ENCODE measurements at places on chromosomes 5 and 9.

GRCh38 chr9:105144076-105144475, 100.4 kb upstream of the SLC44A1 start:
- DNase-seq, result no peak

GRCh38 chr9:134984372-134985265, 66.9 kb upstream of the FCN1 start:
- DNase-seq, result no peak

DNA sequence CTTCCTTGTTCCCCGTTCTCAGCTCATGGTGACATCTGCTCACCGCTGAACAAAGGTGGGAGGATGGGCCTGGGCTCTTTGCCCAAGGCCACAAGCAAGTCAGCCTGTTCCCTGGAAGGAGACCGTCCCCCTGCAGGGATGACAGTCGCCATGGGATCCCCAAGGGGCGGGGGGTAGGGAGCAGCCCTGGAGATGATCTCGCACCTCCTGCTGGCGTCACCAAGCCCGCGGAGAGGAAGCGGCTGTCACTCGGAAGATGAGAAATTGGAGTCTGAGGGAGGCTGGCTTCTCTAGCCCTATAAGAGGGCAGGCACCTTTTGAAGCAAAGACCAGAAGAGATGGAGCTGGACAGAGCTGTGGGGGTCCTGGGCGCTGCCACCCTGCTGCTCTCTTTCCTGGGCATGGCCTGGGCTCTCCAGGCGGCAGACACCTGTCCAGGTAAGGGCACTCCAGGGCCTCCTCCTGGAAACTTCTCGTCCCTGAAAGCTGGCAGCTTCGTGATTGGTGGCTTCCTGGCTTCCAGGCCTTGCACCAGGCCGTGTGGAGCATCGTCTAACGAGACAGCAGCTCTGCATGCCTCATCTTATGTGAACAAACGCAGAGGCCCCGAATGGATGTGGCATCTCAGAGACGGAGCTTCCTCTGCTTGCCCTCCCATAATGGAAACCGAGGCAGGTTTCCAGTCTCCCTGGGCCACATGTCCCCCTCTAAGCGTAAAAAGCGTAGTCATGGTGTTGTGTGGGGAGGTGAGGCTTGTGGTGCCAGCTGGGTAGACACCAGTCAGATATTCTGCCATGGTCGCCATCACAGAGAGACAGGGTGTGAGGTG, at the start of gene FCN2:
Gene FCN2, plus strand, starts transcription at position 327 of the 829 bp plus-strand sequence. Its CDS starts 12 bp downstream, at position 339.
- DNase-seq, result no peak

- DNase-seq, result no peak
Measured at GRCh38 chr5:118776755-118777154, 211.6 kb downstream of the DTWD2 start.

GRCh38 chr9:87127978-87128614, 180.8 kb upstream of the GAS1 start:
- no peak for DNase-seq

GRCh38 chr5:80921026-80921425, 39.1 kb upstream of the RASGRF2 start:
- no peak for DNase-seq

GRCh38 chr9:107938801-107939386, 449.3 kb upstream of the KLF4 start:
- no peak for DNase-seq

GRCh38 chr5:67209141-67209771, 12.7 kb upstream of the CD180 start:
- DNase-seq, result peak; percentile 77

DNA sequence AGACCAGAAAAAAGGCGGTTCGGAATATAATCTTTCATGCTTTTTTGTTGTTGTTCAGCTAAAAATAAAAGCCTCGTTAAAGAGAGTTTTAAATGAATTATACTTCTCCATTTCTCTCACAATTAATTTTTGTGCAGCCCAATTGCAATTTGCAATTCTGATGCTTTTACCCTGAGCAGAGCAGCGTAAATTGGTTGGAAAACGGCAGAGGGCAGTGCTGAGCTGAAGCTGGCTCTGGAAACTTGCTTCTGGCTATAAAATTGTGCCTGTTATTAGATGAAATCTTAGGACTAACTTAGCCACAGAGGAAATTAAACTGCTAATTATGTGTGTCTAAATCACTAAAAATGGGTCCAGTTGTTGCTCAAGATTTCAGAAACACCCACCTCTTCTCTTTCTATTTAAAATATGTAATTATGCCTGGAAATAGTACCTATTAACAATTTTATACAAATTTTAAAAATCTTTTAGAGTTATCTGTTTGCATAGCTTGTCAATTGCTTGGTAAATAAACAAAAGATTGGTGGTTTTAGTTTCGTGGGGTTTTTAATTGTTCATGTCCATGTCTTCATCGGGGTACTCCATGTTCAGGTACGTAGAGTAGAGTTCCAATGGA, 441.8 kb upstream of the TLE4 start:
- peak; percentile 7 for DNase-seq

DNA sequence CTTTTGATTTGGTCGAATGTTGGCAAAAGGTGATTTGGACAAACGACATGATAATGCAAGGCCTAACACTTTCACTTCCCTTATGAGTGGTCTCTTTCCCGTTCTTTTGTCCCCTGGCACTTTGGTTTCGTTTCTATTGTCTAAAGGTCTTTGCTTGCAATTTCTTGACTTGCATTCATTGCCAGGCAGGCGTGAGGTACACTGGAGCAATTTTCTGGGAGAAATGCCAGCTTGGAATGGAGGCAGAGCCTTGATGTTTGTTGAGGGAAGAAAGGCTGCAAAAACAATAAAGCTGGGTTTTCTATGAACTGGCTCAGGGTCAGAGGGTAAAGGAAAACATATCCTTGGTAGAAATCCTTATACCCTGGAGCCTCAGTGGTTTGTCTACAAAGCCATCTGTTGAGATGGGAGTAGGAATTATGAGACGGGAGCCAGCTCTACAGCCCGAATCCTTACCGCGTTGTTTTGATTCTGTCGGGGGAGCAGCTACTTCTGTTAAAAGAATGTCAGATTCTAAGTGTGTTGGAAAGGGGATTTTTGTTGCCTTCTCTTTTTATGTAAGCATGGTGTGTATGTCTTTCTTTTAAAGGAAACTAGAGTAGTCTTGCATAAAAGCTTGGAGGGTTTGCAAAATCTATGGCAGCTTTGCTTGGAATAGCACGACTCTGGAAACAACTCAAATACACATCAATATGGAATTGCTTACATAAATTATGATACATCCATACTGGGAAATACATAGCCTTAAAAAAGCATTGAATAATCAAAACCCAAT, 158.9 kb downstream of the RMI1 start:
- DNase-seq, result no peak

- DNase-seq, result peak; percentile 27
Measured at GRCh38 chr9:16870596-16871335, at the start of gene BNC2. TSS of gene BNC2 (minus strand) at chr9:16870670. CDS start at chr9:16870648, 22 bp downstream.

DNA sequence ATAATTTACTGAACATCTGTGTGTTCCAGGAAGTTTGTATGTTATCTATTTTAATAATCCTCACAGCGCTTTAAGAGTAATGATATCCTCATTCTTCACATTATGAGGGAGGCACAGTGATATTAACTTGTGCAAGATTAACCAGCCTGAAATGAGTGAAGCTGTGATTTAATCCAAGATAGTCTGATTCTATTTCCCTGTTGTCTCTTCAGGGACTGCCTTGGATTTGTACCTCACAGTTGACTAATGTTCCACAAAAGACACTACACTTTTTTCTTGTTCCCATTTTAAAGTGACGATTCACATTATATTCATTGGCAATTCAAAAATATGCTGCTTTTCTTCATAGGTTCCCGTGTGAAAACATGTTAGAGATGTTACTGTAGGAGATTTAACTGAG, 125.3 kb upstream of the GNA14 start:
- no peak for DNase-seq

DNA sequence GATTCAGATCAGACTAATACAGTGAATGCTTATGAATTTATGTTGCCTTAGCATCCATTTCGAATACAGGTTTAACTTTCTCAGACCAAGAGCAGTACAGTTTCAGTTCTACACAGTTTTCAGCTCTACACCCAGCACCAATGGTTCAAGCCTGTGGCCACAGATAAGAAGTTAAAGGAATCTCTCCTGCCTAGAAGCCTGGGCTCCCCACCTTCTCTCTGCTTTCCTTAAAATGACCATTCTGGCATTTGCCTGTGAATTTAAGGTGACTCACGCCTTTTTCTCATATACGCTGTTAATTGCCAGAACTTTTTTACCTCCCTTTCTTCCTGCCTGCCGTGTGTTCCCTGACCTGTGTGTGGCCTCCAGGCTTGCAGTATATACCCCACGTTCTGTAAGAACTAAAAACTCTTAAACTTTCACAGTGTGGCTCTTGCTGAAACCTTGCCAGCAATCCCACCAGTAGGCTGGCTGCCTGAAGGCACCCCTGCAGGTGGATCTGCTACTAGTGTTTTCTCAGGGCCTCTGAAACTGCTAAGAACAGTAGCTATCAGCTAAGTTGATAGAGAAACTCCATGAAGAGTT, 692.8 kb upstream of the CDH18 start:
- DNase-seq, result no peak

- DNase-seq, result no peak
Measured at GRCh38 chr5:157182143-157182757, 1.6 kb downstream of the ITK start.

- no peak for DNase-seq
Measured at GRCh38 chr9:28909526-28909925, 1336.2 kb upstream of the C9orf72 start.

- DNase-seq, result no peak
Measured at GRCh38 chr9:87594194-87594593, 96.5 kb downstream of the DAPK1 start.

DNA sequence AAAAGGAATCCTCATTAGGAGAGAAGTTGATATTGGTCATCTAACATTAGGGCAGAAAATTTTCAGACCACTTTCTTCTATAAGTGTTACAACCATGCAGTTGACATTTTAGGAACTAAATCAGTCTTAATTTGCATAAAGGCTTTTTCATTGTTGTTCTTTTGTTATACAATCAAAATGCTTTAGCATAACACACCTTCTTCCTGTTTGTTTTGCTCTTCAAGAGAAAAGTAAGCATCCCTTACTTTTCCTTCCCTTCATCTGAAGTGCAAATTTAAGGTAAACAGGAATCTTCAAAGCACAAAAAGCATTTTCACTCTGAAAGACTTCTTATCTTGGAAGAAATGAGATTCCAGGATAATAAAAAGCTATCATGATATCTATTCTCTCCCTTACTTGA, 273.6 kb downstream of the PTPRD start:
- DNase-seq, result no peak

GRCh38 chr9:37104183-37104889, 16.0 kb upstream of the ZCCHC7 start:
- no peak for DNase-seq

- no peak for DNase-seq
Measured at GRCh38 chr9:94758880-94759279, 32.4 kb downstream of the AOPEP start.

DNA sequence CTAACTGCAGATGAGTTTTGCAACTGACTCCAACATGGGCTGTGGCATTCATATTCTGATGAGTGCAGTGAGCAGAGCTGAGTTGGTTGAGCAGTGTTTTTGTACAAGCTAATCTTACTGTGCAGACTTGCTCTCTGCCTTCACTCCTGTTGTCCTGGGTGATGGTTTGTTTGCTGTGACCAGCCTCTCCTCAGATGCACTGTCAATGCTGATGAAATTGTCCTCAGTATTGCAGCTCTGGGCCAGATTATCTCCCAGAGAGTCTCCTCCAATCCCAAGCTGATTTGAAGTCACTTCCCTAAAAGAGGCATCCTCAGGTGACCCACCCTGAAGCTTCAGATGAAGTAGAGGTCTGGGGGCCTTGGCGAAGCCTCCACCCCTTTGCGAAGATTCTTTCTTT, 581.8 kb downstream of the ACTL7B start:
- no peak for DNase-seq

- no peak for DNase-seq
Measured at GRCh38 chr5:151699071-151699901, 12.6 kb upstream of the SPARC start.

- no peak for DNase-seq
Measured at GRCh38 chr5:113507601-113508000, 5.9 kb upstream of the YTHDC2 start.

DNA sequence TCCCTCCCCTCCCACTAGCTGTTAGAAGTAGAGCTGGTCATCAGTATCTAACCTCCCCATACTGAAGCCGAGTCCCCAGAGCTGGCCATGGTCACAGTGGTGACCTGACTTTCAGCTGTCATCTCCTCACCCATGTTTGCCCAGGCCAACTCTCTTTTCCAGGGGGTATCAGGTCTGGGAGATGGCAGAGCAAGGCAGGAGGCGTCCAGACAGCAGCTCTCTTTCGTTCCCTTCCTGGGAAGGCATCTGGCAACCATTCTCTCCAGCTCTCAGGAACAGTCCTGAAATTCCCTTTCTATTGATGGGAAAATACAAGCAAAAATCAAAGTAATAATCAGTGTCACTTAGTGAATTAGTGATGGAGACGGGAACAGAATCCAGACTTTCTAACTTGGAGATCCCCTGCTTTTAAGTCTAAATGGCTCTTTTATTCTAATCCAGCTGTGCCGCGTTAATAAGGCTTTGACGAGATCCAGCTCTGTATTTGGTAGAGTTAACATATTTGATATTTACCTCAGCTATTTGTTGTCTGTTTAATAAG, 21.3 kb upstream of the AOPEP start:
- DNase-seq, result no peak

- peak; percentile 77 for DNase-seq
Measured at GRCh38 chr5:151051066-151051930, 29.5 kb downstream of the TNIP1 start.

DNA sequence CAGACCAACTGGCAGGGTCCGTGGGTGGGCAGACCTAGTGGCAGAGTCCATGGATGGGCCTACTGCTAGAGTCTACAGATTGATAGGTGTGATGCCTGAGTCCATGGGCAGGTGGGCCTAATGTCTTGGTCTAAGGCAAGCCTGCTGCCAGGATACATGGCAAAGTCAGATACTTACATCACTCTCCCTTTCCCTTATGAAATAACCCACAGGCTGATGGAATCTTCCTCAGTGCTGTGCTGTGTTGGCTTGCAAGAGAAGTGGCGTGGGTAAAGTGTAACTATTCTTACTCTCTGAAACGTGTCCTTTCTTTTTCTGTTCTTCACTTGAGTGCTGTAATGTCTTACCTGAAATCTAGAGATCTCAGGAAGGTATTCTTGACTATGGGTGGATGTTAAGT, 67.3 kb upstream of the ADRB2 start:
- no peak for DNase-seq
